Spleen (tissue), 13 donors: ENCODE measurements at places on chromosomes 3 and 15. TPM values are rescaled to one million over a fixed set of nuclear protein-coding genes. Genes with fewer than 3 reads are reported as not detected.

GRCh38 chr3:134197681-134198261 lies 52.9 kb downstream of the RYK start:
- no peak for DNase-seq

GRCh38 chr3:156840826-156841689 lies 14.9 kb downstream of the LEKR1 start:
- no peak for DNase-seq

Gene CLDN1
- 0.91 TPM for polyA plus RNA-seq

Gene NME9
- not detected for polyA plus RNA-seq
